ENCODE measurements at places on chromosomes 5 and 9.

DNA sequence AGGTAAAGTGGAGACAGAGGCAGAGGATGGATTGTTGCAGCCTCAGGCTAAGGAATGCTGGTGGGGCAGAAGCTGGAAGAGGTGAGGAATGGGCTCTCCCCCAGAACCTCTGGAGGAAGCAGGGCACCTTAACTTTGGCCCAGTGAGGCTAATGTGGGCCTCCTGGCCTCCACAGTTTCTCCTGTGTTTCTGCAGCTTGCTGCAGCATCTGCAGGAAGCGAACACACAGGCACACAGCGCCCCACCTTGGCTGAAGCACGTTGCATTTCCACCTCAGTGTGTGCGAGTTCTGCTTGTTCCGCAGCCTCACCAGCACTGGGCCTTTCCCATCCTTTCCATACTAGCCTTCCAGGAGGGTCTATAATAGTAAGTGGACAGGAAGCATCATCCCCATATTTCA lies 27.2 kb upstream of the ASS1 start:
- no peak for DNase-seq

GRCh38 chr5:53601570-53601969 lies 41.1 kb downstream of the NDUFS4 start:
- DNase-seq, result no peak

GRCh38 chr5:80781356-80781755 lies 126.6 kb upstream of the DHFR start:
- DNase-seq, result no peak

GRCh38 chr5:74130155-74130897 lies 504.3 kb downstream of the ARHGEF28 start:
- DNase-seq, result no peak

- no peak for DNase-seq
These were observed 128.0 kb upstream of the ABCA1 start for GRCh38 chr9:105055917-105056316.

DNA sequence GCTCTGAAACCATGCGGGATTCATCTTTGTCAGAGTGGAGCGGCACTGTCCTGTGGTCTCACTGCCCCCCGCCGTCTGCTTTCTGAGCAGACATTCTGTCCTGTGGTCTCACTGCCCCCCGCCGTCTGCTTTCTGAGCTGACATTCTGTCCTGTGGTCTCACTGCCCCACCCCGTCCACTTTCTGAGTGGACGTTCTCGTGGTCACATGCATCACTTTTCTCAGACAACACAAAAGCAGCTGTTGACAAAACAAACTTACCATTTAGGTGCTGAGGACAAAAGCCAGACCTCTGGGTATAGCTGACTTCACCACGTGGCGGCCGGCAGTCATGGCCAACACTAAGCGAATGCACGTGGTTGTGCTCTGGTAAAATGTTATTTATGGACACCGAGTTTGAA lies 2.8 kb downstream of the LRRC14B start:
- no peak for DNase-seq

DNA sequence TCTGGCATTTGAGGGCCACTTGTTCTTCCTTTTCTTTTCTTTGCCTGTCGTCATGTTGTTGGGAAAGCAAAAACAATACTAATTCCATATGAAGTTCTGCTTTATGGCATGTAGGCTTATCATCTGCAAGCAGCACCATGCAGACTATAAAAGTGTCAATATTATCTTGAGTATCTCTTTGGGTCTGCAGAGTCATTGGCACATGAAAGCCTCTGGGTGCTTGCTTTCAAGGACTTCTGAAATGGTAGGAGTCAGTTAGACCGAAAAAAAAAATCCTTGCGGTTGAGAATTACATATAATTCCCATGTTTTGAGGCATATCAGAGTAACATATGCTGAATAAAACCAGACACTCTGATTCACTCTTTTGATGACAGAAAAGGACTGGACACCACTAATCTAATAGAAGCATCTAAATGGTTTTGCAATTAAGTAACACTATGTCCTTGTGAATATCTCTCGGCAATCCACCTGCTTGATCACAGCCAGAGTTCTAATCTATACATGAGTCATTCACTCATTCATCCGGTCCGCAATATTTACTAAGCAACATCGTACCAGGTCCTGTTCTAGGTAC lies 44.4 kb downstream of the GNAQ start:
- no peak for DNase-seq

- no peak for DNase-seq
These were observed 20.5 kb downstream of the MVB12B start for GRCh38 chr9:126347093-126347492.

GRCh38 chr5:142304013-142304701 lies 20.7 kb downstream of the SPRY4 start:
- DNase-seq, result no peak

DNA sequence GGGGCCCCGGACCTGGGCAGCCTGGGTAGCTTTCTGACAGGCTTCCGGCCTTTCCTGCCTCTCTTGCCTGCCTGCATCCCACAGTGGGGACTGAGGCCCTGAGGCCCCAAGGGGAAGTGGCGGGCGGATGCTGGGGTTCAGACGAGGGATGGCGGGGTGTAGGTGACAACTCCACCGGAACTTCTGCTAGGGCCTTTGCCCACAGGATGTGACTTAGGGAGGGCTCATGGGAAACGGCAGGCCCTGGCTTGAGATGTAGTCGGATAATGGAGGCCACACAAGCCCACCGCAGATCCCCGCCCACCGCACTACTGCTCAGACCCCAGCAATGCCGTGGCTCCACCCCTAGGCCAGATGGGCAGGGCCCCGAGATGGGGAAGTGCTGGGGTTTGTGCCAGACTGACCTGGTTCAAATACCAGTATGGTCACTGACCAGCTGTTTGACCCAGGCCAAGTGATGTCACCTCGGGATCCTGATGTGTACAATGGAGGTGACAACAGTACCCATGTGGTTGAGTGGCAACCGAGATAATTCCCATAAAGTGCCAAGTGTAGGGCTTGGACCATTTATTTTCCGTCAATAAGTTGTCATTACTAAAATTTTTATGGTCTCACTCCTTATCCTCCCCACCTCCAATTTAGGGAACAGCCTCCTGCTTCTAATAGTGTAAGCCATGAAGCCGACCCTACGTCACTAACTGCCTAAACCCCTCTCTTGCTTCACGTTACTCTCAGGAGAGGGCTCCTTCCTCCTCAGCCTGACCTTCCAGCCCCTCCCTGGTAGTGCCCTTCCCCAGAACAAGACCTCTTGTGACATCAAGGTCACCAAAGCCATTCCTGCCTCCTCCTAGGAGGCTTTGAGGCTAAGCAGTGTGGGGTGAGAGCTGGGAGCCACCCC lies 2.5 kb upstream of the CDK9 start:
- DNase-seq, result peak; percentile 49

DNA sequence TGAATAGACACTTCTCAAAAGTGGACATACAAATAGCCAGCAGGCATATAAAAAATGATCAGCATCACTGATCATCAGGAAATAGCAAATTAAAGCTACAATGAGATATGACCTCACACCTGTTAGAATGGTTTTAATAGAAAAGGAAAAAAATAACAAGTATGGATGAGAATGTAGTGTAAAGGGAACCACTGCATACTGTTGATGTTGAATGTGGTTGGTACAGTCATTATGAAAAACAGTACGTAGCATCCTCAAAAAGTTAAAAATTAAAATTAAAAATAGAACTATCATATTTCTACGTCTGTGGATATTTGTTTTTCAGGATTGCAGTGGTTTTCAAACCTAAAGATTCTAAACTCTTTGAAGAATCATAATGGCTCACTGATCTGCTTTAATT lies 215.1 kb upstream of the NREP start:
- DNase-seq, result no peak

DNA sequence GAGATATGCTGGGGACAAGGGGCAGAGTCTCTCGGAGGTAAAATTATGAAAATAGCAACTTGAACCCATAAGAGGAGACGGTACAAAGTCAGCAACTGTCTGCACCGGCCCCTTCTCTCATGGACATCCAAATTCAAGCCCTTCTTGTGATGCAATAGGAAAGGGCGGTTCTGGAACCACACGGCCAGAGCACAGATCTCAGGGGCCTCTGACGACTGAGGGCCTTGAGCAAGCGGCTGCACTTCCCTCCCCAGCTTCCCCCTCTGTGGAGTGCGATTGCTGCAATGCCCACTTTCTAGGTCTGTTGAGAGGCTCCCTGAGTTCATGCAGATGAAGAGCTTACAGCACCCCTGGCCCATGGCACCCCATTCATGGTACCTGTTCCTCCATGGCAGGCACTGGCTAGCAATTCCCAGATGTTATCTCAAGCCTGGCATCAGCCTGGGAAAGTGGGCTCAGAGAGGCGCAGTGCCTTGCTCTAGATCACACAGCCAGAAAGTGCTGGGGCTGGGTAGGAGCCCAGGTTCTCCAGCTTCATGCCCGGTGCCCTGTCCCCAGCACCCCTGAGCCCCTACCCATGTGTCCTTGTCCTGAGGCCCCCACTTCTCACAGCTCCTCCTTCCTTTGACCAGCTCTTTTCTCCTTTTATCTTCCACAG lies 17.7 kb upstream of the CPLX2 start:
- no peak for DNase-seq

- no peak for DNase-seq
These were observed 71.0 kb downstream of the PIK3R1 start for GRCh38 chr5:68286612-68286912.

GRCh38 chr5:121257621-121258020 lies 594.1 kb upstream of the FTMT start:
- DNase-seq, result no peak

DNA sequence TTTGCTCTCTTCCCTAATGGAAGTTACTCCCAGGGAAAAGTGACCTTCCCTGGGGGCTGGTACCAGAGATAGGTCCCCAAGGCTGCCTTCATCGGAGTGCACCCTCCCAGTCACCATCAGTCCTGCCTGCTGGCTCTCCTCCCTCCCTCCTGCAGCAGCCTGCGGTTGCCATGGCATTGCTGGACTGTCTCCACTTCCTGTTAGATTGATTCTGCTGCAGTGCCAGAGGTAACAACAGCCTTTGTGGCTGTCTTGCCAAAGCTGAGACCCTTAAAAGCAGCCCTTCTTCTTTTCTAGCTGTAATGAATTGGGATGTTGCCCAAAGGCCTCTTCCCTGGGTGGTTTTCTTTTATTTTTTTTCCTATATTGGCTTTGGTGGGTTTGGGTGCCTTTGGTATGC lies 78.1 kb upstream of the PRLR start:
- no peak for DNase-seq

DNA sequence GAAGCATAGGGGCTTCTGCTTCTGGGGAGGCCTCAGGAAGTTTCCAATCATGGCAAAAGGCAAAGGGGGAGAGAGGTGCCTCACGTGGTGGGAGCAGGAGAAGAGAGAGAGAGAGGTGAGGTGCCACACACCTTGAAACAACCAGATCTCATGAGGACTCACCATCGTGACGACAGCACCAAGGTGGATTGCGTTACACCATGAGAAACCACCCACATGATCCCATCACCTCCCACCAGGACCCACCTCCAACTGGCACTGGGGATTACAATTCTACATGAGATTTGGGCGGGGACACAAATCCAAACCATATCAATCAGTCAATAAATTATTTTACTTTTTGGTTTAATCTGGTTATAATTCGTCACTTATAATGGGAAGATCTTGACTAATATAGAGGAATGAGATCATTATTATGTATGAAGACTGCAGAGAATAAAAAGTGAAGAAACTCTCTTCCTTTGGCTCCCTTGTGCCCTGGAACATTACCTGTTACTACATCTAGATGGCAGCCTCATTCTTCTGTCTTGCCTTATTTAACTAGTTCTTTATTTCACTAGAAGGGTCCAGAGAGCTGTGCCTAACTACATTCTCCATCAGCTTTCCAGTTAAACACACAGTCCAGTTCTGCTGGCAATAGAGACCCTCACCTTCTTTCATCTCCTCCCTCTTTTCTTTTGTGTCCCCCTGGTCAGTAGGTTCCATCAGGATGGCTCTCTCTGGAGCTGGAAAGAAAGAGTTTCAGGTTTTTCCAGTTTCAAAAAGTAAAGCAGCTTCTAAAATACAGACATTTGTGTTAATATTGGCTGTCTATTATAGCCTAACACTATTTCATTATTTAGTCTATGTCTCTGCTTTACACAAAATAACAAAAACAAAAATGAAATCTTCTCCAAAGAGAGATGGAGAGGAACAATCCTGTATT lies 21.7 kb upstream of the SPINK7 start:
- no peak for DNase-seq

DNA sequence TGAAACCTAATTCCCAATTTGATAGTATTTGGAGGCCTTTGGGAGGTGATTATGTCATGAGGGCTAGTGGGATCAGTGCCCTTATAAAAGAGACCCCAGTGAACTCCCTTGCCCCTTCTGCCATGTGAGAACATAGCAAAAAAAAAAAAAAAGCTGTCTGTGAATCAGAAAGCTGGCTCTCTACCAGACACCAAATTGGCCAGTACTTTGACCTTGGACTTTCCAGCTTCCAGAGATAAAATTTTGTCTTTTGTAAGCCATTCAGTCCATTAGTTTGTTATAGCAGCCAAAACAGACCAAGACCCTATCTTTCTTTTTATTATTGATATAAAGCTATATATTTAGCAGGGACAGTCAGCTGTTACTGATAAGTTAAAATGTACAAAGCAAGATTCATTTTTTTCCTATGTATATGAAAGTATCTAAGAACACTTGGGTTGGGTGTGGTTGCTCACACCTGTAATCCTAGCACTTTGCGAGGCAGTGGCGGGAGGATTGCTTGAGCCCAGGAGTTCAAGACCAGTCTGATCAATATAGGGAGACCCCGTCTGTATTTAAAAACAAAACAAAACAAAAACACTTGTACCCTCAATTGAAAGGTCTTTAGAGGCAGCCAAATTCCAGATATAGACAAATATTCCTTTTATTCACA lies 8.1 kb upstream of the C5orf24 start:
- DNase-seq, result no peak

- DNase-seq, result no peak
These were observed at the start of gene DAB2IP for GRCh38 chr9:121651295-121652020. Gene DAB2IP (plus strand): TSS chr9:121651634. CDS start chr9:121651776, 142 bp downstream.

DNA sequence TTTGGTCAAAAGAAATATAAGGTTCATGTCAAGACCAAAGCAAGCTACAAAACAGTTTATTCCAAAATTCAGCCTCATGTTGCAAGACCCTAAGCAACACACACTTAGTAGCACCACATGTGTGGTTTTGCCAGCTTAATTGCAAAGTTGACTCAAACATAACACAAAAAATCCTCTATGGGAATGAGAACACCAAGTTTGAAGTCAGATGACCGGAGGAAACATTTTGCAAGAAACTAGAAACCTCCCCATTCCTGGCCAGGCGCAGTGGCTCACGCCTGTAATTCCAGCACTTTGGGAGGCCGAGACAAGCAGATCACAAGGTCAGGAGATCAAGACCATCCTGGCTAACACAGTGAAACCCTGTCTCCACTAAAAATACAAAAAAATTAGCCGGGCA lies 261.8 kb downstream of the EBF1 start:
- no peak for DNase-seq

GRCh38 chr5:138149530-138149929 lies 10.3 kb upstream of the NME5 start:
- no peak for DNase-seq

DNA sequence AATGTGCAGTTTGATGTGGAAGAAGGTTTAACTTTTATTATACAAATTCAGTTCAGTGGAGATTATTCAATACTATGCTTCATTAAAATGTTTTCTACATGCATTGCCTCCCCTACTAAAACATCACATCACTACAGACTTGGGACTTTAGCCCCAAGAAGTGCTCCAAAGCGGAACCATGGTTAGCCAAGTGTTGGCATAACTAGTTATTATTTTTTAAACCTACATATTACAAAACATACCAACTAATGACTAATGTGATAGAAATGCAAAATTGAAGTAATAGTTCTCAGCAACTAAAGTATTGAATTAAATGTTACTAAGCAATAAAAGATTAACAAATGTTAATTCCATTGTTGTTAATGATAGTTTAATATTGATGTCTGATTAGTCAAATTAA lies 74.5 kb downstream of the XRCC4 start:
- no peak for DNase-seq

All from activated T-helper 9 cell treated with anti-CD3 and anti-CD28 coated beads, Interleukin-2, amount 50 U/mL, for 16 hours (primary cell).